Activated CD4-positive, alpha-beta T cell treated with anti-CD3 and anti-CD28 coated beads, Interleukin-2, amount 10 ng/mL, durations not matched to agents 7 days and 5 days (primary cell): ENCODE measurements at places on chromosomes 13 and 19.

DNA sequence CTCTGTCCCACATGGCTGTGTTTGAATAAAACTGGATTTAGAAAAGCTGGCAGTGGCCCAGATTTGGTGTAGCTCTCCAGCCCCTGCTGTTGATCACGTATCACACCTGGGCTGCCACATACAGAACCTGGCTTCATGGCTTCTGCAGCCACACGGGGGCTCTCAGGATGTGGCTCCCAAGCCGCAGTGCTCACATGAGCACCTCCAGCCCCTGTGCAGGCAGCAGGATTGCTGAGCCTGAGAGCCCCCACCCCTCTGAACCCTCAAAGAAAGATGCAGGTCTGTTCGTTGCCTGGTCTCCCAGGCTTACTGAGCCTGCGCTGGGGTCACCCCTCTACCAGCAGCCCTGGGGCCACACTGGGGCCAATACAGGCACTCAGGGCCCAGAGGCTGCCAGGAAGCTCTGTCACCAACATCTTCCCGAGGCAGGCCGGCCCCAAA is 2.7 kb downstream of the PLEKHF1 start:
- DNase-seq: peak; percentile 75

GRCh38 chr13:110600261-110600819 is 15.0 kb upstream of the NAXD start:
- no peak for DNase-seq

DNA sequence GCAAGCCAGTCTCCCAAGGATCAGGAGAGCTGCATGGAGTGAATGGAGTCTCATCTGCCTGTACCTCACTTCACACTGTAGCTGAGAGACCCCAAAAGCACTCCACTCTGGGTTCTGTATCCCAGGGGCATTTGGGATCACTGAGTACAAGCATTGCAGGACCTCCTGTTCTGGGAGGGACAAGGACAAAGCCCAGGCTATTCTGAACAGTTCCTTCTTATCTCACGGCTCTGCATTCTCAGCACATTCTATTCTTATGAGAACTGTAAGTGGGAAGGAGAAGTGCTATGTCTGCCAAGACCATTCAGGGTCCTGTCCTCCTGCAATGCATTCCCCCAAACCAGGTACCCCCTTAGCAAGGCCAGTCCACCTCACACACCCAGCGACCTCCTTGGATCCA is 42.8 kb downstream of the RNF6 start:
- DNase-seq: no peak

DNA sequence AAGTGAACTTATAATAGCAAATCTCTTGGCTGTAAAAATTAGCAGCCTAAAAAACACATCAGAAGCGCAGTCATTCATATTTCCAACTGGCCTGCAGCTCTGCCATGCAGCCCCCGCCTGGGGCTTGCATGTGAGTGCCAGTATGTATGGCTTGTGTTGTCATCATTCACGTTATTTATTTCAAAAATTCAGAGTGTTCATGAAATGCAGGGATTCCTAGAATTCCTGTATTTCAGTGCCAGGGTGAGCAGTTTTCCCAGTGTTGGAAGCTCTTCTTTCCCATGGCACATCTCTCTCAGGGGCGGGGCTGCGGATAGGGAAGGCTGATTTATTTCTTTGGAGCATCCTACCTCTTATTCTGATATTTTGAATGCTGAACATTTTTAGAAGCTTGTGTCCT is 234.6 kb downstream of the FGF9 start:
- DNase-seq: no peak

DNA sequence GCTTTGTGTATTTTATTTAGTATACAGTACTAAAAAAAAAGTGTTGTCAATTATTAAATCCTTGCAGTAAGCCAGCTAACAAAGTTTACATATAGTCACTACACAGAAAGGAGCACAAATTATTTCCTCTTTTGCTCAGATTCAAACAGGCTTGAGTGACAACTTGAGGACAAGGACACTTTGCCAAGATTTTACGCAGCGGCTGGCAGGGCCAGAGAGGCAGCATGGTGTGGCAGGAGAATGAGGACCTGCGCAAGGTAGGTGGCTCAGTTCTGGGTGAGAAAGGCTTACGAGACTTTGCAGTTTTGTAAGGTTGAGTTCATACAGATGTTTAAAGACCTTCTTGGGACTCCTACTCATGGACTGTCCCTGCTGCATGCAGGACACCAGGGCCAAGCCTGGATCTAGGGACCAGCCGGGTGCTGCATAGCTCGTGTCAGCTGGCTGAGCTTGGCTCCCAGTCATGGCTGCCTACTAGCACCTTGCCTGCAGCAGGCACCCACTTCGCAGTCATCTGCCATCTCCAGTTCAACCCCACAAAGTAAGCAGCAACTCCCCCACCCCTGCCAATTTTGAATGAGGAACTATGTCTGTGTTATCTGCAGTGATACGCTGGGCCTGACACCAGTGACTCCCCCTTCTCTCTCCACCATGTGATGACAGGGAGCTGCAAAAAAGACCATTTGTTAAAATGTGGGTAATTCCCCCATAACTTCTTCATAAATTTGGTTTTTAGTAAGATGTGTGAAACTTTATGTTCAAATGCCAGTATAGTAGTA is 3.7 kb upstream of the TUBA3C start:
- no peak for DNase-seq

- peak; percentile 56 for DNase-seq
These were observed 587 bp downstream of the TMEM238 start for GRCh38 chr19:55383279-55384130.

DNA sequence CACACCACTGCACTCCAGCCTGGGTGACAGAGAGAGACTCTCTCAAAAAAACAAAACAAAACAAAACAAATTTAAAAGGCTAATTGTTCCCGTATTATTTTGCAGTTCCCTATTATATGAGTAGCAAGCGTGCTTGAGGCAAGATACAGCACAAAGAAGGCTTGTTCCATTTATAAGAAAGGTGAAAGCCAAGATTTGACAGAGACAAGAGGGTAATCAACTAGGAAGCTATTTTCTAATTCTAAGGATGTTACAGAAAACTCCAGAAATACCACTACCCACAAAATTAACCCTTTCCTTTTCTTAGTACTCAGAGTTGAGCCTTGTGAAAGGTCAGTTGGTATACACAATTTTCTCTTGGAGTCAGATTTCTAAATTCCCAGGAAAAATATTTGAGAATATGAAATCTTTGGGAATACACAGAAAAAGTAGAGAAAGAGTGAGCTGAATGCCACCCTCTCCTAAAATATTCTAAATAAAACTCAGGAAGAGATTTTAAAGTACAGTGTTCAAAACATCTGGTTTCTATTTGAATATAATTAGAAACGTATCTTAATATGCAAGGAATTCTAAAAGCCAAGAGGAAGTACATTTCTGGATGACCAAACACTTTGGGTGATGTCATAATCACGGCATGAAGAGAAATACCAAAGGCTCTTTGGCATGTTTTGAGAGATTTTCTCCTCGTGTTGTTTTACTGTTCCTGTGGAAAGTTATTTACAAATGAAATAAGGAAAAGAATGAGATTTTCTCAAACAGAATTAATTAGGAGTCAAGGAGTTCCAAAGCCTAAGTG is 63.0 kb upstream of the FLT1 start:
- no peak for DNase-seq

DNA sequence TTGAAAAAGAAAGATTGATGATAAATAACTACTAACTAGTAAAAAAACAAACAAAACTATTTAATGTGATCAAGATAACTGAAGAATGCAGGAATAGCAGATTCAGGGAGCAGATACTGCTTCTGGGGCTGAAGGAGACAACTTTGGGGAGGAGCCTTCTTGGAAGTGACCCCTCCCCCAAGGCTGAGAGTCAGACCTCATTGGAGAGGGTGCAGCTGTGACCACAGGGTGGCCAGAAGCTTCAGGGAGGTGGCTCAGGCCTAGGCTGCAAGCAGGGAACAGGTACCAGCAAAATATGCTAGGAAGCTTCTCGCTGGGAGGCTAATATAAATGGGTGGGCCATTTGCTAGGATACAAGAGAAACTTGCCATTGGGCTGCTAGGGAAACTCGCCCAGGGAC is 149.9 kb downstream of the MYO16 start:
- no peak for DNase-seq

GRCh38 chr13:24863748-24864540 is 100.0 kb downstream of the RNF17 start:
- no peak for DNase-seq

- DNase-seq: peak; percentile 61
These were observed 14.6 kb upstream of the C13orf42 start for GRCh38 chr13:51125495-51126226.

GRCh38 chr13:105616333-105617075 is 919.0 kb downstream of the EFNB2 start:
- DNase-seq: no peak

- no peak for DNase-seq
These were observed 73.4 kb downstream of the RUBCNL start for GRCh38 chr13:46313432-46314257.

DNA sequence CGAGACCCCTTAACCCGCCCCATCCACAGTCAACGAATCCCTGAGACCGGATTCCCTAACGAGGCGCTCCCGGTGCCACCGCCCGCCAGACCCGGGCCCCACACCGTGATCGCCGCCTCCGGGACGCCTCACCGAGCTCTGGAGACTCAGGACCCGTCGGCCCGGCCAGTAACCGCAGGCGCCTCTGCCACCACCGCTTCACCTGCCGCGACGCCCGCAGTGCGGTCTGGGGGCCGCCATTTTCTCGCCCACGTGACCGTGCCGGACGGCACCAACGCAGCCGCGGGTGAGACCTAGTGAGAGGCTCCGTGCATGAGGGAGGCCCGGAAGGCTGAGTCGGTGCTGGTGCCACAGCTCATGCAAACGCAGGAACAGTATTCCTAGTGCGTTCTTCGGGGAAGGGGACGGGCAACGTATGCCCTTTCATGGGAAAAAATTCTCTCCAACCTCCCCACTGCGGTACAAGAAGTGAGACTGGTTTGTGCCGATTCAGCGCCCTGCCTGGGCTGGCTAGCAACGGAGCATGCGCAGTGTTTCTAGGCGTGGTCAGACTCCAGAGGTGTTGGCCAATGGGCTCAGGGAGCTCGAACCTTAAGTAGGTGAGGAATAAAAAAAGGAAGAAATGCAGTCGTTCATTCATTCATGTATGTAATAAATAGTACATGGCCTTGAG is at the start of gene DOHH:
Gene DOHH (minus strand): TSS at position 246 of the 673 bp plus-strand sequence. CDS start 3,860 bp downstream, outside the sequence.
- DNase-seq: peak; percentile 96

DNA sequence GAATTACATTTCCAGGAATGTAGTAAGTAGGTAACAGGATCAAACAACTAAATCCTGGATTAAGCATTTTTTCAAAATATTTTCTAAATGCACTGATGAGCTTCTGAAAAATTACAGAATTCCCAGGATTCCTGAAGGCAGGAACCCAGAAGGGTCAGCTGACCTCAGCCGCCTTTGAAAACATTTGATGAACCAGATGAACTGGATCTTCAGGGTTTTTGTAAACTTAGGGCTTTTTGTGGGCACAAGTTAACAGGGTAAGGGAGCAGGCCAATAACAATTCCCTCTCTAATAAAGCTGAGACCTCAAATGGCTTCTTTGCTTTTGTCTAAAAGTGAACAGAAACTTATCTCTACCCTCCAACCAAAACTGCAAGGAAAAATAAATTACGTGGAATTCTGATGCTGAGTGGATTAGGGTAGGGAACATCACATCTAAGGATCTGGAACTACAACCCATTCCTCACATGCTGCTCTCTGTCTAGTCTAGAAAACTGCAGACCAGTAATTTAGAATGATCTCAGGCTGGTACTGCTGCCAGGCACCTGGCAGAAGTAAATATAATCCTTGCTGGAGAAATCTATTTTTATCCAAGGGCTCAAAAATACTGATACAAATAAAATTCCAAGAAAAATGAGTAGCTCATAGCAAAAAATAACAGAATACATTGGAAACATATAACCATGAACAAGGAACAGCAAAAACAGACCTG is 48.2 kb upstream of the N4BP2L1 start:
- no peak for DNase-seq

- no peak for DNase-seq
These were observed 4.5 kb downstream of the SLITRK1 start for GRCh38 chr13:83877651-83878355.

GRCh38 chr13:75506018-75506417 is 24.0 kb upstream of the TBC1D4 start:
- no peak for DNase-seq

- DNase-seq: peak; percentile 59
These were observed 22.0 kb downstream of the MUC16 start for GRCh38 chr19:8988204-8988603.

GRCh38 chr13:106570299-106570852 is 2.4 kb upstream of the ARGLU1 start:
- DNase-seq: peak; percentile 19
